NCI-H1436 (cell line): ENCODE measurements at places on chromosomes 3 and 15.

GRCh38 chr3:123833398-123833785 lies 50.7 kb downstream of the MYLK start:
- no peak for DNase-seq

- no peak for DNase-seq
Measured at GRCh38 chr3:53921296-53921695, 29.6 kb upstream of the SELENOK start.

DNA sequence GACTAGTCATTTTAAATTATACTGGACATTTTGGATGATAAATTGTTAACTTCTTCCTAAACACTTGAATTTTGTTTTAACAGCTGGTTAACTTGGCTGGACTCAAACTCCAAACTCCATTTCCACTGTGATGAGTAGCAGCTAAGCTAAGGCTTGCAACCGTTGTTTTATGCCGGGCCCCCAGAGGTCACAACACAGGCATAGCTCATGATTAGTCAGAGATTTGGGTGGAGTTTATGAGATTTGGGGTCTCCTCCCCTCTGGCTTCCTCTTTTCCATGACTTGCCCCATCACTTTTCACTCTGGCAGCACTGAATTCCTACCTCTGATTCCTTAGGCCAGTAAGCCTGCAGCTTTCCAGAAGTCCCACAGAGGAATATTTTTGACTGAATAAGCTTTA lies 12.8 kb downstream of the THAP10 start:
- DNase-seq: no peak

GRCh38 chr15:51837792-51838251 lies 8.4 kb downstream of the TMOD3 start:
- no peak for DNase-seq

- DNase-seq: no peak
Measured at GRCh38 chr3:107951126-107951525, 139.7 kb downstream of the CD47 start.

DNA sequence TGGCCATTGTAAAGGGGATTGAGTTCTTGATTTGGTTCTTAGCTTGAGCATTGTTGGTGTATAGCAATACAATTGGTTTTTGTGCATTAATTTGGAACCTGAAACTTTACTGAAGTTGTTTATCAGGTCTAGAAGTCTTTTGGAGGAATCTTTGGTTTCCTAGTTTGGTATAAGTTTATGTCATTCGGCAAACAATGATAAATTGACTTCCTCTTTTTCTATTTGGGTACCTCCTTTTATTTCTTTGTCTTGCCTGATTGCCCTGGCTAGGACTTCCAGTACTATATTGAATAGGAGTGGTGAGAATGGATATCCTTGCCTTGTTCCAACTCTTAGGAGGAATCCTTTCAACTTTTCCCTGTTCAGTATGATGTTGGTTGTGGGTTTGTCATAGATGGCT lies 32.1 kb downstream of the SPESP1 start:
- no peak for DNase-seq

GRCh38 chr3:107555359-107555758 lies 32.6 kb downstream of the BBX start:
- no peak for DNase-seq

GRCh38 chr15:45386420-45386819 lies 8.1 kb upstream of the GATM start:
- no peak for DNase-seq
